CD4-positive, alpha-beta T cell treated with Interferon alpha-2 for 1 hour (primary cell): ENCODE measurements at places on chromosomes 5 and 9.

DNA sequence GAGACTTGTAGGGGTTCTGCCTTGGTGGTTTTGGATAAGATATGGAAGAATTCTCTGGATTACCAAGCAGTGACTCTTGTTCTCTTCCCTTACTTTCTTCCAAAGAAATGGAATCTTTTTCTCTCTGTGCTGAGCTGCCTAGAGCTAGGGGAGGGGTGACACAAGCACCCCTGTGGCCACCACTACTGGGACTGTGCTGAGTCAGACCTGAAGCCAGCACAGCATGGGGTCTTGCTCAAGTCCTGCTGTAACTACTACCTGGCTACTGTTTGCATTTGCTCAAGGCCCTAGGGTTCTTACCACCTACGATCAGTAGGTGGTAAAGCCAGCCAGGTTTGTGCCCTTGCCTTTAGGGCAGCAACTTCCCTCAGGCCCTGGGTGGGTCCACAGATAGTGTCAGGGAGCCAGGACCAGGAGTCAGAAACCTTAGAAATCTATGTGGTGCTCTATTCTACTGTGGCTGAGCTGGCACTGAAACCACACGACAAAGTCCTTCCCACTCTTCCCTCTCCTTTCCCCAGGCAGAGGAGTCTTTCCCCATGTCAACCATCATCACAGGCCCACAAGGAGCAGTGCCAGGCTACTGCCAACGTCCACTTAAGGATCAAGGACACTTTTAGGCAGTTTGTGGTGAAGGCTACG, 53.8 kb downstream of the SREK1 start:
- DNase-seq, result no peak

DNA sequence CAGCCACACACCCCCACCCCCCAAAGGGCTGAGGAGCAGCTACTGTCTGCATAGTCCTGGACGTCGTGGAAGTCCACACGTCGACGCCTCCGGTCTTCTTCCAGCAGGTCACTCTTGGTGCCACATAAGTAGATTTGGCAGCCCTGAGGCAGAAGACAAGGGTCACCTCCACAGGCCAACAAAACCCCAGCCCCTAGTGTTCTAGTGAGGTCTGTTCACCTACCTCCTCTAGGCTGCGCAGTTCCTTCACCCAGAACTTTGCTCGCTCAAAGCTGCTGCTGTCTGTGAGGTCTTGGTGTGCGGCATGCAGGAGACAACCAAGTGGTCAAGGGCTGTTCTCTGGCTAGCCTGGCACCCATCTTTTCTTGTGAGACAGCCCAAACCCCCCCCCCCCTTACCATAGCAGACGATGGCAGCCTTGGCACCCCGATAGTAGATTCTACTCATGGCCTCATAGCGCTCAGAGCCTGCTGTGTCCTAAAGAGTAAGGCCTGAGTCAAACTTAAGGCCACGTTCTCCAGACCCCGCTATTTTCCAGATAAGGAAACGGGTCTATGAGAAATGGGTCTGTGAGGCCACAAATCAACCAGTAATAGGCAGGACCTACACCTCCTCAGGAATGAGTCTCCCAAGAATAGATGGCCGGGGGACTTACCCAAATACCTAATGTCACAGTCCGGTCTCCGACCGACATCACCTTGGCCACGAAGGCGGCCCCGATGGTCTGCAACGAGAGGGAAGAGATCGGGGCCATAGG, 987 bp downstream of the RAB24 start:
- DNase-seq, result no peak

DNA sequence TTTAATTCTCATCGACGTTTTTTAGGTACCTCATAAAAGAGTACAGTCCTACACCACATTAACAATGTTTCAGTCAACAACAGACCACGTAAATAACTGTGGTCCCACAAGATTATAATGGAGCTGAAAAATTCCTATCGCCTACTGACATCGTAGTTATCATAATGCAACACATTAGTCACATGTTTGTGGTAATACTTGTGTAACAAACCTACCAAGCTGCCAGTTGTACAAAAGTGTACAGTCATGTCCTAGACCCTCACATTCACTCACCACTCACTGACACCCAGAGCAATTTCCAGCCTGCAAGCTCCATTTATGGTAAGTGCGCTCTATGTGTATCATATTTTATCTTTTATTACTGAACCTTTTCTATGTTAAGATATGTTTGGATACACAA, 16.8 kb downstream of the GNAQ start:
- DNase-seq, result no peak

GRCh38 chr5:39207345-39208045, 11.9 kb downstream of the FYB1 start:
- DNase-seq, result no peak

- DNase-seq, result no peak
Observed at GRCh38 chr9:79120533-79120932, 451.2 kb upstream of the TLE4 start.

DNA sequence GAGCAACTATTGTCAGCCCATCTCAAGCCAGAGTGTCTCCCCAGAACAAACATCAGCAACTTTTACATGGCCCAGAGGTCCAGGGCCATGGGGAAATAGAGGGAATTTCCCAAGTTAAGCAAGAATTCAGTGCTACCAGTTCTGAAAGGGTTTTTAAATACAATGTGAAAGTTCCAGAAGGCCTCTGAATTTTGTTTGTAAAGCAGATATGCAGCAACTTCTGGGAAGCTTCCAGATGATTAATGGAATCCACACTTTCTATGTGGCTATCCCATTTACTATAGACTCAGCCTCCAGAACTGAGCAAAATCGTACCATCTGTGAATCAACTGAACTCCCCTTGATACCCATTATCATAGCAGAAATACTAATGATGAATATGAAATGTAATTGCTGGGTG, 93.8 kb downstream of the FEM1C start:
- DNase-seq, result no peak

GRCh38 chr9:109121232-109121796, 1.6 kb upstream of the TMEM245 start:
- DNase-seq, result no peak

DNA sequence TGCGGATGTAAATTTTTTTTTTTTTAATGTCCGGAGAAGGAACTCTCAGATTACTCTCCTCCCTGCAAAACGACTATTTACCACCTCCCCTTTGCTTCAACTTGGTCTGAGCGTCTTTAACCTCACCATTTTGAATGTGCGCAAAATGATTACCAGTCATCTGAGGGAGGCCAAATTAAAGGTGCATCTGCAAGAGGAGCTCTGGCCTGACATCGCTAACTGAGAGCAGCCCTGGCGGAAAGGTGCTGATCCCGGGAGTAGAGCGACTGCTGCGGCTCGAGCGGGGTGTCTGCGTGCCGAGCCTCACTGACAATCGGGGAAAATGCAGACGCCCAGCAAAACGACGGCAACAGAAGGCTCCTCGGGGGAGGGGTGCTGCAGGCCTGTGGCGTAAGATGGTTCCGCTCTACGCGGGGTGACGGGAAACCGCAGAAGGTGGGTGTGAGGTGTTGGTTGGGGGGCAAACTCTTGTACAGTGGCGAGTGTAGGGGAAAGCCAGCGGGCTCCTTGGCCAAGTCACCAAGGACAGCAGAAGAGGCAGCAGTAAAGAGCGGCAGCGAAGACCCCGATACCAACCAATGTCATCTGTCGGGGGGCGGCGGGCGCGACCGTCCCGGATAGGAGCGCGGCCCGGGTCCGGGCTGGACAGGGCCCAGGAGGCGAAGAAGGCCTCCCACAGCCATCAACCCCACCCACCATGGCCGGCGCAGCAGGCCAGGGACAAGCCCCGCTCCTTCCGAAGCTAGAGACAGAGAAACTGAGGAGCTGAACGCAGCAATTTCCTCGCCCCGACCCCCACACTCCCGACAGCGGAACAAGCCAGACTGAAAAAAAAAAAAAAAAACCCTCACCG, 557 bp downstream of the PJA2 start:
- DNase-seq, result peak; percentile 86

DNA sequence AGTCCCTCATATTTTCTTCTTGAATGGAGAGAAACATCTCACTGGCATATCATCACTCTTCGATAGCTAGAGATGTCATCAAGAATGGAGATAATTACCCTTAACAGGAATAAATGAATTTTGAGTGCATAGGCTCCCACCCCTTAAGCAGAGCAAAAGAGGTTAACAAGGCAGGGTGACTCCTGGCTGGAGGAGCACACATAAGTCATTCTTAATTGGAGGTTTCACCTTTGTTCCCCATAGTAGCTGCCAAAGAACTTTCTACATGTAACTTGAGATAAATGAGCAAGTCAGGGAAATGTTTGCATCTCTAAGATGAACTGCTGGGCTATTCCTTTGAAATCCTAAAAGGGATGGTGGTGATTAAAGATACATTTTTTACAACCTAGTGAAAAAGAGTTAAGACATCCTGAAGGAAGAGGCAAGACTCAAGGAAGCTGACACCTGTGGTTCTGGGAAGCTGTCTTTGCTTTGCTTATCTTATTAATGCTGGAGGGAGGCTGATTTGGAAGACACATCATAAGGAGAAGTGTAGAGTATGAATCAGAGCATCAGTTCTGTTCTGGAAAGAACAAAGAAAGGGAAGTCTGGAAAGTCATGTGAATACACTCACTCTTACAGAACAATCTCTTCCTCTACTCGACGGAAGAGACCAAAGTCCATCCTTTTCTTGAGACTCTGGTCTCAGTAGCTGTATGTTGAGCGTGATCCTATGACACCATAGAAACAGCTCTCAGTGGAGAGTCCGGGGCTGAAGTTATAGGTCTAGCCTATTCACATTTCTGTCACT, 326.3 kb downstream of the OSTF1 start:
- no peak for DNase-seq

DNA sequence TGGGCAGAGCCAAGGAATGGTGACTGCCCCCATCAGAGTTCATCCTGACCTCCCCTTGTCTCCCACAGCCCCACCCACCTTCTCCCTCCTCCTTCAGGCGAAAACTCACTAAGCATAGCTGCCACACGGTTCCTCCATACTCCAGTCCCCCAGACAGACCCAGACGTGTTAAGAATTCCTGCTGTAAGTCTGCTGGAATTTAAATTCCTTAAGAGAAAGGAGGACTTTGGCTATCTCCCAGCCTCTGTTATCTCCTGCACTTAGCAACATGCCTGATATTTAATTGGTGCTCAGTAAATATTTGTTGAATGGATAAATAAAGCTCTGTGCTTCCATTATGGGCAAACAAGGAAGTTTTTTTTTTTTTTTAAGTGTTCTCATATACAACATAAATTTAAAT, 213.7 kb downstream of the RFK start:
- no peak for DNase-seq

DNA sequence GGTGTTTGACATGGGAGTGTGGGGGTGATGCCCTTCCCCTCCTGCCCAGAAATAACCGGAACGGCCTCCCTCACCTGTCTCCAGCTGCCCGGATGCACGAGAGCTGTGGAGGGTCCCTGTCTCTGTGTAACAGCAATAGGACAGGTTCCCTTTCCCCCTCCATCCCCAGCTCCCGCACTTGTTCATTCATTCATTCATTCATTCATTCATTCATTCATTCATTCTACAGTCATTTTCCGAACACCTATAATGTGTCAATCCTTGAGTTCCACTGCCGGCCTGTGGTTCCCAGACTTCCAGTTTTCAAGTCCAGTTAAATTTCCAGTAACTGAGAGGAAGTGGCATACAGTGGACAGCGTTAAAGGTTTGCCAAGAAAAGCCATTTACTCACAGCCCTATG, 7.3 kb downstream of the PRRX2 start:
- DNase-seq, result no peak

DNA sequence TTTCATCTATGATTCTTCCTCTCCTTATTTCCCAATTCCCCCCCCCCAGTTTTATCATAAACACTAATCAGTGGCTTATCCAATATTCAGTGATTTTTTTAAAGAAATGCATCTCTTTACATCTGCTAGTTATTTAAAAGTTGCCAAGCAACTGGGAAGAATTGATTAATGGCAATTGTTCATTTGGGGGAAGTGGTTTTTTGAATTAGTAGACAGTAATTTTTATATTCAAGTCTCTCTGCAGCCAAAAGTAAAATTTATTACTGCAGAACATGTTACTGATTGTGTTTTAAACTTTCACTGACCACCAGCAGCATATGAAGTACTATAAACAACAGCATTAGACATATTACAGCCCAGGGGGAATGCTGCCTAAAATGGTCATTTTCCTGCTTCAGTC, 308.8 kb upstream of the NREP start:
- DNase-seq, result no peak

- no peak for DNase-seq
Observed at GRCh38 chr5:160023007-160023907, 14.3 kb downstream of the TTC1 start.

DNA sequence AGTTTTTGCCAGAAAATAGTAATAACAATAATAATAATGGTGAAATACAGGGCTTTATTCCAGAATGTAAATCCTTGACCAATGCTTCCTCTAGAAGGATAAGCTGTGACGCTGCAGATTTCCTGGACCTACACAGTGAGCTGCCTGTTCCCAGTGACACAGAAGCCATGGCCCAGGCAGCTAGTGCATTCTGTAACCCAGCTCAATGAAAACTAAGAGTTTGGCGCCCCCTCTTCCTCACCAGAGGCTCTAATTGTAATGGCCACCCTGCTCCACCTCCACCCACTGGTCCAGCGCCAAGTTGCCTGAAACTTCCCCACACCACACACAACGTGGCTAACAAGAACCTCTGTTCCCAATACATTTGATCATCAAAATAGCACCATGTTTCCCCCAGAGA, 248.1 kb downstream of the CETN3 start:
- no peak for DNase-seq

- DNase-seq, result no peak
Observed at GRCh38 chr9:109428854-109429253, 69.3 kb downstream of the PTPN3 start.
